Activated CD4-positive, CD25-positive, alpha-beta regulatory T cell treated with anti-CD3 and anti-CD28 coated beads, Interleukin-2, amount 50 U/mL, for 16 hours (primary cell): ENCODE measurements at places on chromosomes 6 and 20.

DNA sequence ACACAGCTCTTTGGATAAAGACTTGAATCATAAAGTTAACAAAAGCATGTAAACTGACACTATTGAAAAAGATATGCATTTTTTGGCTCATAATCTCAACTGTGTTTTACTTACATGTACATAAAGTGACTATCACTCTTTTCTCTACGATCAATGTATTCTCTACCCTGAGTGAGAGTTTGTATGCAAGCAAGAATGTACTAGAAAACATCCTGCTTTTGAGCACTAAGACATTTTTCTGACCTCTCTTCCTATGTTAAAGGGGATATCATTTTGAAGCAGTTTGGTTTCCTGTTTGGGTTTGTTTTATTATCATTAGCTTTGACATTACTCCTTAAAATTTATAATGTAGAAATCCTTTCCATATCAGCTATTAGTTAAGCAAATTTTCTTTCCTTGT, 910.8 kb downstream of the C6orf118 start:
- no peak for DNase-seq

GRCh38 chr20:13302647-13303450, 81.8 kb downstream of the ISM1 start:
- no peak for DNase-seq

DNA sequence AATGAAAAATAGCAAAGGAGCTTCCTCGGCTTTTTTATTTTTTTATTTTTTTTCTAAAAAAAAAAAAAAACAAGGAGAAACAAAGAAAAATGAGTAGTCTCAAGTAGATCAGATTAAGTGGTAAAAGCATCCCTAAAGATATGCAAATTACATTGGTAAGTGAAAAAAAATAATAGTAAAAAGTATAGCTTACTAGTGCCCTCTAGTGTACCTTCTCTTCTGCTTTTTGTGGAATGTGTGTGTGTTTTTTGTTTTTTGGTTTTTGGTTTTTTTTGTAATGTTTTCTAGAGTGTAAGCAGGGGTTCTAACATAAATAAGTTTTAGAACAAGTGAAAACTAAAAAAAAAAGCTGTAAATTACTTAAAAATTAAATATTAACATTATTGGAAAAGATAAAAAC, 1062.0 kb downstream of the HACE1 start:
- DNase-seq, result no peak

DNA sequence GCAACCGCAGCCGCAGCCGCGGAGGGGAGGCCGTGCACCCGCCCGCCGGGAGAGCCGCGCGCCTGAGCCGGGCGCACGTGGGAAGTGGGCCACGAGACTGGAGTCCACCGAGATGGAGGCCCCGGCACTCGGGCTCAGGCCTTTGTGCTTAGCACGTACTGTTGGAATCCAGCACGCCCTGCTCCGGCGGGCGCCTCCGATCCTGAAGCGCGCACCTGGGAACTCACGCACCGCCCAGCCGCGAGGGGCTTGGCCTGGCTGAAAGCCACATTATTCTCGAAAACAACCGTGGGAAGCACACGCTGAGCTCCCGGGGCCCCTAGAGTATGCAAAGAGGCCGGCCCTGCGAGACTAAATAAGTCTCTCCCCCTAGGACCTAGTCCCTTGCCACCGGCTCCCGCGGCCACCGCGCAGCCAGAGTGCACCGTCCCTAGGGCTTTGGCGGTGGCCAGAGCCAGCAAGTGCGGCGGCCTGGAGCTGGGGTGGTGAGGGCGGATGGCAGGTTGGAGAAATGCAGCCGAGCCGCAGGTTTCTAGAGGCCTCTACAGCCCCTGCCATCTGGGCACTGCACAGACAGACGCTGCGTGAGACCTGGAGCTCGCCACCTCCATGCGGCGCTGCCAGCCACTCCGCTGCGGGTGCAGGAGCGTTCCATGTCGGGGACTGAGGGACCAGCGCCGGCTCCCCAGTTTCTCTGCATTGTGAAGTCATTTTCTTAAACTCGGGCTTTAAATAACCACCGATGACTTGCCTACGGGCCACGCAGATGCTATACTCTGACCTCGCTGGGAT, 42.0 kb upstream of the LY86 start:
- no peak for DNase-seq

DNA sequence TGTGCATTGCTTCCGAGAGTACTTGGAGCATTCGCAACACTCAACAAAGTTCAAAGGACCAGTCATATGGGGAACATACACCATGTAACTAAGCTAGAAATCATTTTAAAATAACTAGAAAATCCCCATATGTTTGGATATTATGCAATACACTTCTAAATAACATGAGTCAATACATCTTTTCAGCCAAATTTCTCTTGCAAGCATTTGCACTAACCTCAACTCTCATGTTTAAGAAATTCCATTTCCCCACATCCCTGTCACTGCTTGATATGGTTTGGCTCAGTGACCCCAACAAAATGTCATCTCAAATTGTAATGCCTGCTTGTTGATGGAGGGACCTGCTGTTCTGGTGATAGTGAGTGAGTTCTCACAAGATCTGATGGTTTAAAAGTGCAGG, 85.7 kb upstream of the CST7 start:
- no peak for DNase-seq

DNA sequence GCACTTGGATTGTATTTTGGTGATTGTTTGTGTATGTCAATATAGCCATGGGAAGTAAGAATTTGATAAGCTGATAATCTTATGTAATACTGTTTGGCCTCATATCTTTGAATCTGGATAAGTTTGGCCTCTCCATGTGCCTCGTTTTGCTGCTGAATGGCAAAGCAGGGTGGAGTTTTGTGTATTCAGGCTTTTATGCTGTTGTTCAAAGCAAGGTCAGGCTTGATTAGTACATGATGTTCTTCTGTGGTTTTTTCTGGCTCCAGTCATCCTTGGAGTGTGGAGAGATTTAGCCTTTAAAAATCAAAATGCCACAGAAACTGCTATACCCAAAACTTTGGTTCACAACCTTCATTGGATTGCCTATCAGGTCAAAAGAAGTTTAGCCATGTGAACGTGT, 728.9 kb upstream of the GJE1 start:
- no peak for DNase-seq

DNA sequence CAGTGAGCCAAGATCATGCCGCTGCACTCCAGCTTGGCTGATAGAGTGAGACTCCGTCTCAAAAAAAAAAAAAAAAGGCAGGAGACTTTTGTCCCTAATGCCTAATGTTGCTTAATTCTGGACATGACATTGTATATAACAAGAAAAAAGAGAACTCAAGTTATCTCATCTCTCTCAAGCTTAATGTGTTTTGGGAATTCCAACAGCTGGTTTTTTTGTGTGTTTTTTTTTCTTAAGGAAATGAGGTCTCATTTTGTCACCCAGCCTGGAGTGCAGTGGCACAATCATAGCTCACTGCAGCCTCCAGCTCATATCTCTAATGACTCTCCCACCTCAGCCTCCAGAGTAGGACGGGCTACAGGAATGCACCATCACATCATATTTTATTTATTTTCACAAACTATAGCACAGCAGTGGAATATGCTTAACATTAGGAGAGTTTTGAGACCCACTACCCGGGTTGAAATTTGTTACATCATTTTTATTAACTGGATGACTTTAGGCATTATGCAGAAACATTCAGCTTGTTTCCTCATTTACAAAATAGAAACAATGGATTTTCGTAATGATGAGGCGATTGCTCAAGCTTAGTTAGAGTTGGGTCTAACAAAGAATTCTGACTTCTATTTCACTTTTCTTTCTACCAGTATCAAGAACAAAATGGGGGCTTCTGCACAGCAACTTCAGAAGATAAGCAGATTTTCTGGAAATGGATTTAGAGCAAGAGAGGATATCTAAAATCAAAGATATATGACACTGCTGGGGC, 104.1 kb upstream of the BTN3A2 start:
- DNase-seq, result no peak

DNA sequence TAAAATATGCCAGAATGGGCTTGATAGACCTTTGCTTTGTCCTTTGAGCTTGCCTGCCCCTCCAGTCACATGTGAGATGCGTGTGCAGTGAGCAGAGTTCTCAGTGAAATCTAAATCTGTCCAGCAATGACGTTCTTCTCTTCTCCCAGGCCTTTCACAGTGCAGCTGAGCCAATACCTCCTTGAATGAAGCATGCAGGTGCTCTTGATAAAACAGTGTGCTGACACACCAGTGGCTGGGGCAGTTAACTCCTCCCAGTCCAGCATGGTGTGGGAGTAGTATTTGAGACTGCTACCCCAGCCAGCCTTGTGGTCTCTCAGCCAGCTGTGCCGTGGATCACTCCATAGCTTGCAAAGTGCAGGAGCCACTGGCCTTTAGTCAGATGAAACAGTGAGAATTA, 240.5 kb downstream of the FARS2 start:
- no peak for DNase-seq
